ENCODE measurements at places on chromosomes 2 and 18.

DNA sequence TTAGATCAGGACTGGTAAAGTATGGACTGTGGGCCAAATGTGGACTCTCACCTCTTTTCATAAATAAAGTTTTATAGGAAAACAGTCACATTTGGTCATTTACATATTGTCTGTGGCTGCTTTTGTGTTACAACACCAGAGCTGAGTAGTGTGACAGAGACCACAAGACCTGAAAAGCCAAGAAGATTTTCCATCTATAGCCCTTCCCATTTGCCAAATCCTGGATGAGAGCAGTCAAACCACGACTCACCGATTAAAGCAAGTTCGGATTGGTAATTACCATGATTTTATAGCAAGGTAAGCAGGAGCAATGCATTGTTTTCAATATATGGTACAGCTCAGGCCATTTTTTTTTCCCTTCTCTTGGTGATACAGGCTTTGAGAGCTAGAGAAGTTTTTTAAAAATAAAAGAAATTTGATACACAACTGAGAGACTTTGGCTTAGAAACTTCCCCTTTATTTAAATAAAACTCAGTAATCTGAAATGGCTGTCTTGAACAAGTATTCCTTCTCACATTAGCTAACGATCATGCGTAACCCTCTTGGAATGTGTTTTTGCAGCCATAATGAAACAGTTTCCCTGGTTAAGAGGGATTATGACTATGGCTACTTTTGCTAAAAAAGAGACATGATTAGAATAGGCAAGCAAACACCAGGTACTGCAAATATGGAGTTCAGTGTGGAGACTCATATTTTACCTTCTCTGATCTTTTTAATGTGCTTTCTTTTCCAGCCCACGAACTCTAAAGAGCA, 9.5 kb upstream of the MALL start:
- DNase-seq = no peak
- no peak overlapping the region for H3K4me3 ChIP-seq
- no peak overlapping the region for H3K27ac ChIP-seq
- no peaks in the 10 kb centered on the region for H3K36me3 ChIP-seq
- no peaks in the 10 kb centered on the region for H3K27me3 ChIP-seq

DNA sequence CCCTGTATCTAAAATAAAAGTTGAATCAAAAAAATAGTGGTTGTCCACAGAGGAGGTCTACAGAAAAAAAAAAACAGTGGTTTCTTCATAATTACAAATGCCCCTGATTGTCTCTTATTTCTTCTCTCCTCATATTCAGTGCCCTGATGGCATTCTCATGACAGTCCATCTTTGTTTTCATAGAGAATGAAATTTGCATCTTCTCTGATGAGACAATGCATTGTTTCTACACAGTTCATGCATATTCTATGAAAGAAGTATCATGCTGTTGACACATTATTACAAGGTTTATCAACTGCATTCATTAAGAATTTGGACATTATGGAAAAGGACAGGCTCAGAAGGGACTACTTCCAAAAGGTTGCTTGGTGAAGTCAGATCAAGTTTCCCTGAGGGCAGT, 59.5 kb downstream of the LHCGR start:
- no peaks in the 10 kb centered on the region for H3K27me3 ChIP-seq
- no peak for DNase-seq
- H3K27ac ChIP-seq = no peak overlapping the region
- H3K4me1 ChIP-seq = no peaks in the 10 kb centered on the region
- H3K36me3 ChIP-seq = no peaks in the 10 kb centered on the region
- H3K4me3 ChIP-seq = no peak overlapping the region

GRCh38 chr2:31333046-31333445, 81.5 kb downstream of the XDH start:
- no peak for DNase-seq
- no peaks in the 10 kb centered on the region for H3K36me3 ChIP-seq
- no peak overlapping the region for H3K27ac ChIP-seq
- H3K4me1 ChIP-seq = peaks cover 4% of the 10 kb centered on the region

DNA sequence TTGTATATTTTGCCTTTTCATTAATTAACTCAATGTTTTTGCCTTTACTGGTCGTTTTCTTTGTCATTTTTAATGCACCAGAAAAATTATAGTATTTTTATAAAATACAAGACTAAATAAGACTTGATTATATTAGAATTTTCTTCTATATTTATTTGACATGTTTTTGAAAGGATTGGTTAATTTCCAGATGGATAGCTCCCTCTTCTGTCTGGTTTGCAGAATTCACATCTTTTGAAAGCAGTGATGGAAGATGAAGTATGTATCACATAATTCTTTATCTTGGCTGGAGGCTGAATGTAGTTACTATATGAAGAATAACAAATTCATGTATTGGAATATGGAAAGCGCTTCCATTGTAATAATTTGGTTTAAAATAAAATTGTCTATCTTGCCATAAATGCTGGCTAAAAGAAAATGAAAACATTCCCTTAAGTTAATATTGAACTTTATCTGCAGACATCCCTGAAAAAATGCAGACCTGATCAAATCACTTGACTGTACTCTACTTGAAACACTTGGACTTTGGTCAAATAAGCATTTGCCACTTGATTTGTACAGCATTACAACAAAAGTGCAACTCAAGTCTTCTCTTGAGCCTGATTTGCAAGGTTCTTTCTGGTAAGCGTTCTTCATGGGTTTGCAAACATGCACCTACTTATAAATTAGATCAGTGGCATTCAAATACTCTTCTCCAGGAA, 86.3 kb upstream of the EFEMP1 start:
- H3K36me3 ChIP-seq = no peaks in the 10 kb centered on the region
- no peak overlapping the region for H3K4me3 ChIP-seq
- no peaks in the 10 kb centered on the region for H3K4me1 ChIP-seq
- no peak overlapping the region for H3K27ac ChIP-seq
- no peak for DNase-seq

GRCh38 chr2:73285159-73285739, 971 bp upstream of the FBXO41 start:
- H3K36me3 ChIP-seq = peaks cover 5% of the 10 kb centered on the region
- peaks cover 42% of the 10 kb centered on the region for H3K4me1 ChIP-seq
- H3K27ac ChIP-seq = peak overlapping the region; percentile 93
- peak overlapping the region; percentile 87 for H3K4me3 ChIP-seq
- H3K27me3 ChIP-seq = no peaks in the 10 kb centered on the region

DNA sequence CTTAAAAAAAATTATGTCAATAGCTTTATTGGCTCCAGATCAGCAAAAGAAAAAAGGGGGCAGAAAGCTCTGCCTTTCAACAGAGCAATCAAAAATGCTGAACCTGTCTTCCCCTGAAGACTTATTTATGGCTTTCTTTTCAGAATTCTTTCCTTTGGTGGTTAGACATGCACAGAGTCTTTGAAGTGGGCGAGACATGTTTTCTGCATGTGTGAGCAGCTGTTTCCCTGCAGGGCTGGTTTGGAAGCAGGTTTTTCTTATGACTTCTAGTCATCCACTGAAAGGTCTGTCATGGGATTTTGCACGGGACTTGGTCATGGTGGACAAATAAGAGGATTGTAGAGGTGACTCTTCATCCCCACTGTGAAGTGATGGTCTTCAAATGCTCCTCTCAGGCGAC, 160.3 kb downstream of the VAPA start:
- H3K36me3 ChIP-seq = no peaks in the 10 kb centered on the region
- H3K4me1 ChIP-seq = peaks cover 10% of the 10 kb centered on the region
- H3K27ac ChIP-seq = no peak overlapping the region

GRCh38 chr2:113173542-113174375, at the start of gene PSD4:
Gene PSD4 (plus strand): TSS chr2:113173971. CDS start chr2:113182457, 8,486 bp downstream.
- no peaks in the 10 kb centered on the region for H3K27me3 ChIP-seq
- peak within 1 kb of the TSS; percentile 82 for H3K4me3 ChIP-seq
- DNase-seq = peak; percentile 80
- H3K36me3 ChIP-seq = peaks cover 46% of the 10 kb centered on the region

GRCh38 chr2:145752091-145752806, 1232.3 kb upstream of the ZEB2 start:
- peak overlapping the region; percentile 63 for H3K4me3 ChIP-seq
- peak; percentile 20 for DNase-seq
- no peaks in the 10 kb centered on the region for H3K36me3 ChIP-seq
- peaks cover 70% of the 10 kb centered on the region for H3K4me1 ChIP-seq

- DNase-seq = no peak
- no peaks in the 10 kb centered on the region for H3K27me3 ChIP-seq
- H3K4me3 ChIP-seq = no peak overlapping the region
- H3K36me3 ChIP-seq = peaks cover 68% of the 10 kb centered on the region
- H3K27ac ChIP-seq = no peak overlapping the region
Measured at GRCh38 chr2:105287692-105288091, 41.8 kb downstream of the TGFBRAP1 start.

DNA sequence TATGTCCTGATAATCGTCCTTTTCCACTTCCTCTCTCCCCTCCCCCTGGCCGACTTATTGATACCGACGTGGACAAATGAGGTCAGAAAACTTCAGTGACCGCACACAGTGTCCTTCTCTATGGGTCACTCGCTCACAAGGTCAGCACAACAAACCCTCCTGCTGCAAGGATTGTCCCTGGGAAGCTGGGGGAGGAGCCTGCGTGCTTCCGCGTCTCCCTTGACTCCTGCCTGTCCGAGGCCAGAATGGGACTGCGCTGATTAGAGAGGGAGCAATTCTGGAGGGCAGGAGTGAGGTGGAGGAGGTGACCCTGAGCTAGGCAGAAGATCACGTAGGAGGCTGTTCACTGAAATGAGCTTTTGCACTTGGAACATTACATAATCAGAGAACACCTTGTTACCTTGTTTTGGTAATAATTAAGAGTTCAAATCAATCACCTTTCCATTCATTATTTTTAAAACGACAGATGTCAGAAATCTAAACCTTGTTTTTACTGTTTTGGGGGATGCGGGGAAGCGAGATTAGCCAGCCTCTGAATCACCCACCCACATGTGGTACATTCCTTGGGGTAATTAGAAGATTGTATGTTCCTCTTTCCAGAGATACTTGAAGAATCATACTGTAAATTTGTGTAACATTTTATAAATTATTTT, 70.6 kb downstream of the CTAGE1 start:
- H3K36me3 ChIP-seq = no peaks in the 10 kb centered on the region
- H3K4me3 ChIP-seq = no peak overlapping the region
- no peak for DNase-seq
- H3K27me3 ChIP-seq = peaks cover 47% of the 10 kb centered on the region

DNA sequence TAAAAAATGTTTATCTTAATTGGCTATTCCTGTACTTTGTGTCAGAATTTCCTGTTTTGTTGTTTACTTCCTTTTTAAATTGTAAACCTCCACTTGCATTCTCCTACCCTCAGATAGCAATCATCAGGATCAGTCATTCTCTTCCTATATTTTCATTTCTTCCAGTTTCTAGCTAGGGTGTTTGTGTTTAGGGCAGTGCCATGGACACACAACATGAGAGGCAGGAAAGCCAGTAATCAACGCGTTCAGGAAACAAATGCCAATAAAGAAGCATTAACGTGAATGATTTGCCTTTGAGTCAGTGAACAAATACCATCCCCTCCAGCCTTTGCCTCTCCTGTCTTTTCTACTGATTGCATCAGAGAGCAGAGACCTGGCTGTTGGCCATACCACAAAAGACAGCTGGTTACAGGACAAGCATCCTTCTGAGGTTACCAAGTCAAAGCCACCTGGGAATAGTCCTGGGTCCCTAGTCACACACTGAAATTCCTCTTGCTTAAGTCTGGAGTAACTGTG, 56.7 kb upstream of the FHL2 start:
- no peaks in the 10 kb centered on the region for H3K4me1 ChIP-seq
- no peaks in the 10 kb centered on the region for H3K36me3 ChIP-seq
- H3K4me3 ChIP-seq = no peak overlapping the region

- H3K27me3 ChIP-seq = no peaks in the 10 kb centered on the region
- no peak for DNase-seq
- peaks cover 63% of the 10 kb centered on the region for H3K36me3 ChIP-seq
- no peak overlapping the region for H3K4me3 ChIP-seq
- H3K4me1 ChIP-seq = peaks cover 9% of the 10 kb centered on the region
Measured at GRCh38 chr2:84442888-84443287, 16.2 kb downstream of the SUCLG1 start.

- no peaks in the 10 kb centered on the region for H3K27me3 ChIP-seq
- no peak for DNase-seq
- H3K27ac ChIP-seq = no peak overlapping the region
- no peaks in the 10 kb centered on the region for H3K4me1 ChIP-seq
- H3K36me3 ChIP-seq = no peaks in the 10 kb centered on the region
- no peak overlapping the region for H3K4me3 ChIP-seq
Measured at GRCh38 chr2:206526416-206526815, 83.1 kb downstream of the ADAM23 start.

DNA sequence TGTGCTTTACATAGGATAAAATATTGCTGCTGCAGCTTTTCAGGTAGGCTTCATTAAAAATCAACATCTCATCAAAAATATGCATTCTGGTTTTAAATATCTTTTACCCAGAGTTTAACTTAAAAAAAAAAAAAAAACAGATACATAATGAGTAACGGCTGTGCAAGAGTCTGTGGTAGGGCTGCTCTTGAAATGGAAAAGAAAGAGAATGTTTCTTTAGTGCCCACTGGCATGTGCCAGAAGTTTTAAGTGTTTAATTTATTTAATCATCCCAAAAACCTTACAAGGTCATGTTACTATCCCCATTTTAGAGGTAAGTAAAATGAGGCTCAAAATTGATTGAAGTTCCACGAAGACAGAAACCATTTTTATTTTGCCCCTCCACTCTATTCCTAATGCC, 92.1 kb downstream of the SLC8A1 start:
- no peak overlapping the region for H3K4me3 ChIP-seq
- H3K27ac ChIP-seq = no peak overlapping the region
- no peak for DNase-seq
- H3K4me1 ChIP-seq = peaks cover 10% of the 10 kb centered on the region
- no peaks in the 10 kb centered on the region for H3K27me3 ChIP-seq

- H3K36me3 ChIP-seq = no peaks in the 10 kb centered on the region
- DNase-seq = no peak
- peaks cover 11% of the 10 kb centered on the region for H3K27me3 ChIP-seq
- no peak overlapping the region for H3K4me3 ChIP-seq
- H3K4me1 ChIP-seq = peaks cover 2% of the 10 kb centered on the region
- H3K27ac ChIP-seq = no peak overlapping the region
Measured at GRCh38 chr2:100954044-100954420, 48.1 kb upstream of the RPL31 start.

- no peaks in the 10 kb centered on the region for H3K27me3 ChIP-seq
- H3K36me3 ChIP-seq = peaks cover 27% of the 10 kb centered on the region
- H3K27ac ChIP-seq = no peak overlapping the region
- no peak for DNase-seq
- no peak overlapping the region for H3K4me3 ChIP-seq
Measured at GRCh38 chr2:43943323-43943722, 52.5 kb downstream of the LRPPRC start.

- peaks cover 8% of the 10 kb centered on the region for H3K4me1 ChIP-seq
- H3K27ac ChIP-seq = peak overlapping the region; percentile 59
Measured at GRCh38 chr2:217797661-217798069, 205.1 kb downstream of the TNS1 start.

- peak overlapping the region; percentile 67 for H3K27ac ChIP-seq
- H3K4me1 ChIP-seq = peaks cover 53% of the 10 kb centered on the region
- peak overlapping the region; percentile 25 for H3K4me3 ChIP-seq
- no peak for DNase-seq
- H3K27me3 ChIP-seq = peaks cover 6% of the 10 kb centered on the region
Measured at GRCh38 chr2:105176429-105176828, 65.1 kb upstream of the GPR45 start.
